ELR (cell line): ENCODE measurements at places on chromosomes 13 and 19.

- no peak for DNase-seq
These were observed 495.9 kb downstream of the GPC5 start for GRCh38 chr13:91894316-91894715.

- peak; percentile 81 for DNase-seq
These were observed 118.3 kb downstream of the COL4A2 start for GRCh38 chr13:110425444-110425780.

DNA sequence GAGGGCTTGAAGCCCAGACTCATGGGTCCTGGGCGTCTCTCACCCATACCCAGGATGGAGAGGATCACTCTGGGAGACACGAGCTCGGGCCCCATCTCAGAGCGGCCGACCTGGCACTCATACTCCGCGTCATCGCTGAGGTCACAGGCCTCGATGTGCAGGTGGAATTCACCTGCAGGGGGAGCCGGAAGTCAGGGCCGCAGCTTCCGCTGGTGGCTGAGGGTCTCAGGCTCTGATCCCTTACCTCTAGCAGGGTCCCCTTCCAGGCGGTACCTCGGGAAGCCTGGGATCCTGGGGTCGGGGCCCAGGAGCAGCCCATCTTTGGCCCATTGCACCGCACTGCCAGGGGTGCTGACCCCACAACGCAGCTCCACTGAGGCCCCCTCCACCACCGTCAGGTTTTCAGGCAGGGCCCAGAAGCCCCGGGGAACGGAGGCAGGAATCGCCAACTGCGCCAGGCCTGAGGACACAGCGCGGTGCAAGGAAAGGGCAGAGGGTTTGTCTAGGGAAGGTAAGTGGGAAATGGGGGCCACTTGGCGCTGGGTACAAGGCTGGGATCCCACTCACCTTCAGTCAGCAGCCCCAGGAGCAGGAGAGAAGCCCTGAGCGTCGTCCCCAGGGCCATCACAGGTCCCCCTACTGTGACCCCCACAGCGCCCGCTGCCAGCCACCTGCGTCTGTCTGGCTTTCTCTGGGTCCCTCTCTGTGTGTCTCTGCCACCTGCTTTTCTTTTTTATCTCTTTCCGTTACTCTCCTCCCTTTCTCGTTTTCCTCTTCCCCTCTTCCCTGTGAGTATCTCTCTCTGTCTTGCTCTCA is 883 bp downstream of the NPHS1 start:
- no peak for DNase-seq

- peak; percentile 89 for DNase-seq
These were observed at the start of gene ZNF844 for GRCh38 chr19:12064590-12065538. Gene ZNF844, plus strand, starts transcription at chr19:12064731. Its CDS starts 143 bp downstream, at chr19:12064874.

DNA sequence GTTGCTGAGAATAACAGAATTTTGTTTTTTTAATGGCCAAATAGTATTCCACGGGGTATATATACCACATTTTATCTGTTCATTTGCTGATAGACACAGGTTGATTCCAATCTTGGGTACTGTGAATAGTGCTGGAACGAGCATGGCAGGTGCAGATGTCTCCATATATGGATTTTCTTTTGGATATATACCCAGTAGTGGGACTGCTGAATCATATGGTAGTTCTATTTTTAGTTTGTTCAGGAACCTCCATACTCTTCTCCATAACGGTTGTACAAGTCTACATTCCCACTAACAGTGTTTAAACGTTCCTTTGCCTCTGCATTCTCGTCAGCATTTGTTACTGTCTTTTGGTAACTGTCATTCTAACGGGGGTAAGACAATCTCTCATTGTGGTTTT is 17.3 kb downstream of the ANKRD10 start:
- DNase-seq = no peak

- no peak for DNase-seq
These were observed 19.6 kb downstream of the KCNC3 start for GRCh38 chr19:50309396-50310125.

DNA sequence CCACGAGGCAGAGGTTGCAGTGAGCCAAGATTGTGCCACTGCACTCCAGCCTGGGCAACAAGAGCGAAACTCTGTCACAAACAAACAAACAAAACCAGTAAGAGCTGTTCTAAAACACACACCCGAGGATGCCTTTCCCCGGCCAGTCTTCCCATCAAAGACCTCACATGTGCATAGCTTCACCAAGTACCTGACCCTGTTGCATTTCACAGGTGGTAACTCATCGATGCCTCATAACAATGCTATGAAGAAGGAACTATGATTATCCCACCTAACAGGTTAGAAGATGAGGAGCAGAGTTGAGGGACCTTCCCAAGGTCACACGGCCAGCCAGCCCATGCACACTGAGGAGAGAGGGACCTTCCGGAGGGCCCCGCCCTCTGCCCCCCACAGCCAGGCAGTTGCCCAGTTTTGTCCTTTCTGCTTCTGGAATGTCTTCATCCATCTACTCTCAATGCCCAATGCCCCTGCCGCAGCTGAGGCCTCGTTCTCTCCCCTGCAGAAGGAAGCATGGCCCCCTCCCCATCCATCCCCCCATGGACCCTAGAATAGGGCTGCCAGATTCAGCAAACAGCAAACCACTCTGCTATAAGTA is 16.8 kb upstream of the LENG8 start:
- no peak for DNase-seq

DNA sequence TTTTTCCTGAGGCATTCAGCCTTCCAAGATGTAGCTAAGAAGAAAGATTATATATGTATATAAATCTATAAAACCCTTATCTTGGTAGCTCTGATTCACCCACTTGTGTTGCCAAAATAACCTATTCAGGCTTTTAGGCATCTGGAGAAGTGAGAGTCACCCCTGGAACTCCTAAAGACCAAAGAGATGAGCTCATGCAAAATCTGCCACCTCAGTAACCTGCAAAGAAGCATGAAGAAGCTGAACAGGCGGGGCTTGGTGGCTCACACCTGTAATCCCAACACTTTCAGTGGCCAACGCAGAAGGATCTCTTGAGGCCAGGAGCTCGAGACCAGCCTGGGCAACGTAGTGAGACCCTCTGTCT is 393.7 kb downstream of the FOXO1 start:
- DNase-seq = peak; percentile 15

DNA sequence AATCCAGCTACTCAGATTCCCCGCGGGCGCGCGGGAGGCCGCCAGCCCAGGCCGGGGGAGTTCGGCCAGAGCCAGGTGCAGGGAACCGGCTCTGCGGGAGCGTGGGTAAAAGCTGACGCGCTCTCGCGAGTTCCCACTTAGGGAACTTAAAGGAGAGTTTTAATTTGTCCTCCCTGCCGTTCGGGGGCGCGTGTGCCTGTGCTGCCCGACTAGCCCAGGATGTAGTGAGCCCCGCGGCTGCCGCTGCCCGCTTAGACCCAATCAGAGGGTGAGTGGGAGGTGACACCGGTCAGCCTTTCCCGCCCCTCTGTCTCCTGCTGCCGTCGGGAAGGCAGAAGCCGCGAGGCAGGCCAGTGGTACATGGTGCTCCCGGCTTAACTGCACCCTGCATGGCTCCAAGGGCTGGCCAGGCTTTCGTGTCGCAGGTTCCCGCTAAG is 36.0 kb upstream of the NEK3 start:
- DNase-seq = peak; percentile 38

- no peak for DNase-seq
These were observed 34.1 kb upstream of the TFDP1 start for GRCh38 chr13:113550453-113550852.

GRCh38 chr13:35028338-35028867 is 86.3 kb downstream of the NBEA start:
- DNase-seq = no peak

DNA sequence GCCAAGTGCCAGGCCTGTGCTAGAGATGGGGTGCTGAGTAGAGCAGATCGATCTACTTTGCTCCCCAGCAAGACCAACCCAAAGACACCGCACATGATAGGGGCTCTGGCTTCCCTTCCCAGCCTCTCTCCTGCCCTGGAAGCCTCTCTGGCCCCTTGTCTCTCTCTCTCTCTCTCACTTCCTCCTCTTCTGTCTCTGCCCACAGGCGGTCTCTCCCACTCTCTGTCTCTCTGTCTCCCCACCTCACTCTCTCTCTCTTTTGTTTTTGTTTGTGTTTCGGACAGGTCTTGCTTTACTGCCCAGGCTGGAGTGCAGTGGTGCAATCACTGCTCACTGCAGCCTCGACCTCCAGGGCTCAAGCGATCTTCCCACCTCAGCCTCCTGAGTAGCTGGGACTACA is 1.3 kb downstream of the SELENOV start:
- DNase-seq = no peak

DNA sequence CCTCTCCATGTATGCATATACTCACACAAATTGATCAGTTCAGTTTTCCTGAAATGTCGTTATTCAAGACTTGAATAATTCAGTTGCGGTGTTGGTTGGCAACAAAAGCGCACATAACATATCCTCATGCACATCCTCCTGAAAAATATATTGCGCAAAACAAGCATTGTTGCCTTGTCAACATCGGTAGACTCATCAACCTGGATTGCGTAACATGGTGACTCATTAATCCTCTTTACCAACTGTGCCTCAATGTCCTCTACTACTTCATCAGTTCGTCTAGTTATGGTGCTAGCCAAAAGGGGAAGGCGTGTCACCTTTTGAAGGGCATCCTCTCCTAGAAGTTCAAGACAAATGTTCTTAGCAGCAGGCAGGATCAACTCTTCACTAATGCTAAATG is 357.7 kb downstream of the LMO7 start:
- peak; percentile 20 for DNase-seq

DNA sequence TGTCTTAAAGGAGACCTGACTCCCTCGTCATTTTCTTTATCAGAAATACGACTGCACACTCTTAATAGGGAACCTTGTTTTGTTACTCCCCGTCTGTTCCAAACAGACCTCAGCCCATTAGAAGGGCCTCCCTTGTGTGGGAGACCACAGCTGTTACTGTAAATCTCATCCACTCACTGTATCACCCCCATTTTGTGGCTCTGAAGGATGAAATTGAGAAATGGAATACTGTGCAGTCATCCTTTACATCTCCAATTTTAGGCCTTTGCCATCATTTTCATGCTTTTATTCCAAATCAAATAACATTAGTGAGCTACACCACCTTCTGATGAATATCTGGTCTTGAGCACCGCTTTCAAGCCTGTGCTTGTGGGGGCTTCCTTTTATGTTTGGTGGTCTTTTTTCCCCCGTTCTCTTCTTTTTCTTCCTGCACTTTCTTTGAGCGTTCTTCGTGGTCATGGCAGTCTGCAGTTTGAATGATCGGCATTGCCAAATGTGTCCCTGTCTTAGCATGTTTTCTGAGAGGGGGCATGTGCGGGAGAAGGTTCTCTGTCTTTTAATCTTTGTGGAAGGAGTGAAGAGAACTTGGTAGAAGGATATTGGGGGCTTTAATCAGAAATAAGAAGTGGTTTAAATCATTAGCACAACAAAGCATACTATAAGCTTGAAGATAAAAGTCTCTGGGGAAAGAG is 65.8 kb downstream of the GGACT start:
- DNase-seq = no peak

DNA sequence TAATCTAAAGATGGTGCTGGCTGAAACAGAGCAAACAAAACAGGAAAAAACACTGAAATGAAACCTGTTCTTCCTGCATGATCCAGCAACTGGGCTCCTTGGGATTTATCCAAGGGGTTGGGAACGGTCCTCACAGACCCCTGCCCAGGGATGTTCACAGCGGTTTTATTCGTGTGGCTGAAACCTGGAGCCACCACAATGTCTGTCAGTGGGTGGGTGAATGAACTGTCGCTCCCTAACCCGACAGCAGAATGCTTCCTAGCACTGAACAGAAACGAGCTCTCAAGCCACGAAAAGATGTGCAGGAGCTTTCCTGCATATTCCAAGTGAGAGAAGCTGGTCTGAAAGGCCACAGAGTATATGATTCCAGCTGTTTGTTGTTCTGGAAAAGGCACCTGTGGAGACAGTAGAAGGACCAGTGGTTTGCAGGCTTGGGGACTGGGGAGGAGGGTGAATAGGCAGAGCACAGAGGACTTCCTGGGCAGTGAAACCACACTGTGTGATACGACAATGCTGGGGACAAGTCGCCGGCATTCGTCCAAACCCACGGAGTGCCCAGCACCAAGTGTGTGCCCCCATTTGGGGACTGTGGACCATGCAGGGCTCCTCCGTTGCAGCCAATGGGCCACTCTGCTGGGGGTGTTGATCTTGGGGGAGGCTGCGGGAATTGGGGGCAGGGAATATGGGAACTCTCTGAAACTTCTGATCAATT is 73.9 kb downstream of the TEX29 start:
- no peak for DNase-seq

GRCh38 chr19:18251587-18252369 is 22.5 kb downstream of the IQCN start:
- DNase-seq = peak; percentile 72

GRCh38 chr13:113472355-113473025 is 18.0 kb downstream of the DCUN1D2 start:
- DNase-seq = no peak

DNA sequence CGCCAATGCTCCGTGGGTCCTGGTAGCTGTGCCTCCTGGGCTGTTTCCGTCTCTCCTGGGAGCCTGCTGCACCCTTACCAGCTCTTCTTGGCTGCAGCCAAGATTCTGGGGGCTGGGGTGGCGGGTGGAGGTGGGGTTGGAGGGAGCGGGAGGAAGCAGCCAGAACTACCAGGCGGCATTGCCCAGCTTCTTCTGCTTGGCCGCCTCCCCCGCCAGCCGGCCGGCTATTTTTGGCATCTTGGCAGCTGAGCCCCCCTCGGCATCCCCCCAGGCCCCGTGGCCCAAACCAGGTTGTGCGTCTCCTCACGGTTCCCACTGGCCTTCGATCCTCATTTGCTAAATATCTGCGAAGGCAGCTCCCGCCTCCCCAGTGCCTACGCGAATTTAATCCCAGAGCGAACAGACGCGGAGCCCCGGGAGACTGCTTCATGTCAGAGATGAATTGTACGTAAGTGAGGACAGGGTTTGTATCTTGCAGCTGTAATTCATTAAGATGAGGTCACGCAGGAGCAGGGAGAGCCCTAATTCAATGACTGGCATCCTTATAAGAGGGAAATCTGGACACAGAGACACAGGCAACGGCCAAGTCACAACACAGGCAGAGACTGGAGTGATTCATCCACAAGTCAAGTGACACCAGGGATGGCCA is 12.8 kb upstream of the PEAK3 start:
- peak; percentile 28 for DNase-seq

DNA sequence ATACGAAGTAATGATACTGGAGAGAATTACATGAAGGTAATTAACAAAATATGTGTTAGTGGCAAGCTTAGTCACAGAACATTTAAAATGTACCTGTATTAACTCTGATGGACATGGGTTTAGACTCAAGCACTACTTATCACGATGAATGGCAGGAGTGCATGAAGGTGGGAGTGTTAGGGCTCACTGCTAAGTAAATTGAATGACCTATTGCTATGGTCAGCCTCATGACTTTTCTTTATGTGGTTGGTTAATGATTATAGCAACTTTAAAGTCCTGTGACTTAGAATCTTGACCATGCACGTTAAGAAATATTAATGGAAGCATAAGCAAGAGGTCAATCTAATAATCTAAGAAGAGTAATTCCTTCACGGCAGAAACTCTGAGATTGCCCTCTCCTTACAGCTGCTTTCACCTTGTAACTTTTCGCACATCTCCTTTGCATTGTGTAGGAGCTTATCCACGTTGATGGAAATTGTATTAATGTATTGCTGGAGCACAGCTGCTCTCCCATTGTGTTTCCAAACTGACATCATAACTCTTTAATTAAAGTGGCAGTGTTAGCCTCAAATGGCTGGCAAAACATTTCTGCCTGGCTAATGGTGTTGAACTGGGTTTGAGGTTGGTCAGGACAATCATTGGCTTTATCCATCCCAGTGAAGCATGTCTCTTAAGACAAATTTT is 114.5 kb downstream of the RXFP2 start:
- no peak for DNase-seq

GRCh38 chr13:52104624-52105023 is 24.2 kb downstream of the NEK5 start:
- no peak for DNase-seq
